ENCODE measurements at places on chromosomes 1 and 21.

DNA sequence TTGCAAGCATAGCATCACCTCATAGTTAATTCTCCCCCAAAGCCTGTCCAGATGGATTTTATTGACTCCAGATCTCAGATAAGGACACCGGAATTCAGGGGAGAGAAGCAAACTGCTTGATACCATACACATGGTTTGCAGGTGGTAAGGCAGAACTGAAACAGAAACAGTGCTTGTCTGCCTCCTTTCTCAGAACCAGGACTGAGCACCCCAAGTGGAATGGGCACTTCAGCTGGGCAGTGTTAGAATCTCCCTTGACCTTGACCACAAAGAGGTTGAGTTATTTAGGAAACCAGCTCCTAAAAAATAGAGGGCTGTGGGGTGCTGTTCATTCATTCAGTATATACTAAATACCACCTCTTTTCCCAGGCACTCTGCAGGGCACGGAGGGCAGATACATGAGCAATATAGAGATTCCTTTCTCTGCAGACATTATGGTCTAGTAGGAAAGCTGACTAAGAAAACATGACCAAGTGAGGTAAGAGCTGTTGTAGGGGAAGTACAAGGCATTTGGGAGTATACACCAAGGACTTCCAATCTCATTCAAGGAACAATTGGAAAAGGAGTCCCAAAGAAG lies 185.2 kb downstream of the C1orf94 start:
- H3K36me3 ChIP-seq, result no peaks in the 10 kb centered on the region
- no peaks in the 10 kb centered on the region for H3K4me1 ChIP-seq
- no peaks in the 10 kb centered on the region for H3K27me3 ChIP-seq
- DNase-seq, result no peak
- no peak overlapping the region for H3K27ac ChIP-seq
- H3K4me3 ChIP-seq, result no peak overlapping the region

DNA sequence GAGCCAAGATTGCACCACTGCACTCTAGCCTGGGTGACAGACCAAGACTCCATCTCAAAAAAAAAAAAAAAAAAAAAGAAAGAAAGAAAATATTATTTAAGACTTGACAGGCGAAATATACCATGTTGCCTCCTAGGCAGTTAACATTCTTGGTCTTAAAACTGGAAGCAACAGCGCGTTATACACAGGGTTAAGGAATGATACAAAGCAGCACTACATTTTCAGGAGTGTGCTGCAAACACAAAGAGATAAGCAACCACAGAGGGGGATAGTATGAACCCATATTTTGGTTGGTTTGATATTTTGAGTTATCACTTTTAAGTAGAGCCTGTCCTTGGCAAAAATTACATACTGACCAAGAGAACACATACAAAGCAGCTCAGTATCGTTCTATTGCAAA lies 25.1 kb downstream of the USP24 start:
- H3K27ac ChIP-seq, result no peak overlapping the region
- H3K36me3 ChIP-seq, result no peaks in the 10 kb centered on the region
- H3K4me1 ChIP-seq, result peaks cover 14% of the 10 kb centered on the region
- no peak for DNase-seq
- no peak overlapping the region for H3K4me3 ChIP-seq

GRCh38 chr1:236685205-236685916 lies 938 bp upstream of the ACTN2 start:
- H3K4me1 ChIP-seq, result peaks cover 11% of the 10 kb centered on the region
- no peak overlapping the region for H3K27ac ChIP-seq

GRCh38 chr1:46404482-46405196 lies 10.5 kb downstream of the FAAH start:
- H3K4me3 ChIP-seq, result no peak overlapping the region
- peaks cover 26% of the 10 kb centered on the region for H3K4me1 ChIP-seq
- no peak overlapping the region for H3K27ac ChIP-seq
- H3K36me3 ChIP-seq, result peaks cover 8% of the 10 kb centered on the region
- no peaks in the 10 kb centered on the region for H3K27me3 ChIP-seq

DNA sequence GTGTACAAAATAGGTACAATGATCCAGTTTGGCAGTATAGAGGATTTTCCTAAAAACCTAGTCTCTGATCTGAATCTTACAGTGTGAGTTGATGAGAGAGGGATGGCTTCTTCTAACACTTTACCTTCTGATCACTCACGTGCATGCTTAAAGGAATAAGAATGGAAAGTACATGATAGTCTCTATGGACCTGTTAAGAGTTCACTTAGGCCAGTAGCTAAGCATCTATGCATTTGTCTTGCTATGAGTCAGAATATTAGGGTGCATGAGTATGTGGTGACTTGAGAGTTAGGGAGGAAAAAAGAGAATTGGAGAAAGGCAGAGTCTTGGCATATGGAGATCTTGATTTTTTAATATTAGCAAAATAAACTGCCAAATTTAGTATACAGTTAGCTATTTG lies 206.3 kb downstream of the COL11A1 start:
- H3K36me3 ChIP-seq, result no peaks in the 10 kb centered on the region
- no peak for DNase-seq
- H3K4me1 ChIP-seq, result no peaks in the 10 kb centered on the region
- no peak overlapping the region for H3K4me3 ChIP-seq
- no peaks in the 10 kb centered on the region for H3K27me3 ChIP-seq

DNA sequence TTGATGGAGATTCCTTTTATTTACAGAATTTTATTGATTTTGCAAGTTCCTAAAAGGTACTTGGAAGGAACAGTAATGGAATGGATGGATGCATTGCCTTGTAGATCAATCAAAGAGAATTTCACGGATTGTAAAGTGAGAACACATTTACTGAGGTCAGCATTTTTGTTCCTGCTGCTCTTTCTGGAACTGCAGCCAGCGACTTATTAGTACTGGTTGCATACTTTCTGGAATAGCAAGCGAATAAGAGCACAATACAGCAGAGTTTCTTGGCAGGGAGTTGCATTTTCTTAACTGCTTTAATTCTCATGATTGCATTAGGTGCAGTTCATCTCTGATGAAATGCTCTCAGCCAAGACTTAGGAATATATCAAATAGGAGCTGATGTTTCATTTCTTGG lies 106.1 kb upstream of the CHODL start:
- H3K4me1 ChIP-seq, result no peaks in the 10 kb centered on the region
- DNase-seq, result no peak
- no peaks in the 10 kb centered on the region for H3K27me3 ChIP-seq
- no peak overlapping the region for H3K27ac ChIP-seq
- H3K36me3 ChIP-seq, result no peaks in the 10 kb centered on the region
- no peak overlapping the region for H3K4me3 ChIP-seq

- H3K36me3 ChIP-seq, result no peaks in the 10 kb centered on the region
- H3K27ac ChIP-seq, result no peak overlapping the region
- H3K4me3 ChIP-seq, result no peak overlapping the region
- H3K4me1 ChIP-seq, result no peaks in the 10 kb centered on the region
- no peaks in the 10 kb centered on the region for H3K27me3 ChIP-seq
Observed at GRCh38 chr1:18537386-18538306, 56.9 kb downstream of the KLHDC7A start.

DNA sequence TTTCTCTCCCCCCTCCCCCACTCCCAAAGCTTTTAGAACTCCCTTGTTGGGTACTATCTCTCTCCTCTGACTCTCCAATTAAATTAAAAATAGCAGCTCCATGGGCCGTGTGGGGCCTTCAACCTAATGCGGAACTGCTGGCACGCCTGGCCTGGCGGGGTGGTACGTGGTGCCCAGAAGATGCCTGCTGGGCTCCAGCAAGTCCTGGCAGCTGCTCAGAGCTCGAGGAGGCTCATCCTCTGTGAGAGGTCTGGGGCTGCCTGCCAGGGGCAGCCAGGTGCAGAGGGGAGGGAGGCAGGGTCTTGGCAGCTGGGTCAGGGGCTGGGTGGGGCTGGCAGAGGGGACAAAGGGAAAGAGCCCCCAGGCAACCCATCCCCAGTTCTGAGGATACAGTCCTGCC lies 74.4 kb downstream of the ACTL8 start:
- no peaks in the 10 kb centered on the region for H3K4me1 ChIP-seq
- H3K36me3 ChIP-seq, result no peaks in the 10 kb centered on the region
- no peaks in the 10 kb centered on the region for H3K27me3 ChIP-seq

- no peak for DNase-seq
- H3K27me3 ChIP-seq, result no peaks in the 10 kb centered on the region
- H3K4me1 ChIP-seq, result peaks cover 85% of the 10 kb centered on the region
- peak within 1 kb of the TSS; percentile 62 for H3K4me3 ChIP-seq
- H3K27ac ChIP-seq, result peak within 1 kb of the TSS; percentile 93
Observed at GRCh38 chr1:151006327-151007052, at the start of gene MINDY1. Gene MINDY1 (minus strand): TSS chr1:151006902. CDS start chr1:151002617, 4,285 bp downstream.

DNA sequence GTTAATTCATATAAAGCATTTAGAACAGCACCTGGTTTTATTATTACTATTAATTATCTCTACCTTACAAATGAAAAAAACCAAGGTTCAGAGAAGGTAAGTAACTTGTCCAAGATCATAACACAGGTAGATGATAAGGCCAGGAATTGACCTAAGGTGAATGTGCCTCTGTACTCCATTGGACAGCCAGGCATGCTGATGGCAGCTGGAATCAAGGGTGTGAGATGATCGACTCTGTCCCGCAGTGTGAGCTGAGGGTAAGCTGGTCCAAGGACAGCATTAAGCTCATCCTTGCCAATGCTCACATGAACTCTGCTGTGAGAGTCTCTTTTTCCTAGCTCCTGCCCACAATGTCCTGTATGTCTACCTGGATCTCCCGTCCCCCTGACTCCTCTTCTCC lies 58.4 kb downstream of the DMAP1 start:
- H3K4me1 ChIP-seq, result peaks cover 19% of the 10 kb centered on the region
- H3K27me3 ChIP-seq, result no peaks in the 10 kb centered on the region

DNA sequence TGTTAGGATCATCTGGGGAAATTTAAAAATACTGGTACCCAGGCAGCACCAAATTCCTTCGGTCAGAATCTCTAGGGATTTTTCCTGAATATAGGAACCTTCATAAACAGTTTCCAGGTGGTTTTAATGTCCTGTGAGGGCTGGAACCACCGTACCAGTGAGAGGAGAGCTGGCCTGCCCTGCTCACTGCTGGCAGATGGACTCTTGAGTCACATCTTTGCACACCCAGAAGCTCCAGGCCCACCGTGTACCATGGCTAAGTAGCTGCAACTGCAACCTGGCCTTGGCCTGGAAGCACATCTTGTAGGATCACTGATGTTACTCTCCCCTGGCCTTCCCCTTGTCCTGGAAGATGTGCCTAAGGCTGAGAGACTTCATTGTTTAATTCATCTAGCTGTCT lies 181.5 kb downstream of the DISC1 start:
- no peaks in the 10 kb centered on the region for H3K27me3 ChIP-seq
- no peak overlapping the region for H3K4me3 ChIP-seq
- no peak overlapping the region for H3K27ac ChIP-seq
- DNase-seq, result no peak
- H3K4me1 ChIP-seq, result peaks cover 26% of the 10 kb centered on the region
- H3K36me3 ChIP-seq, result no peaks in the 10 kb centered on the region

GRCh38 chr21:25572861-25573310 lies 34.4 kb downstream of the MRPL39 start:
- DNase-seq, result no peak
- H3K4me3 ChIP-seq, result no peak overlapping the region
- no peaks in the 10 kb centered on the region for H3K4me1 ChIP-seq
- H3K27me3 ChIP-seq, result no peaks in the 10 kb centered on the region

- H3K27me3 ChIP-seq, result no peaks in the 10 kb centered on the region
- H3K27ac ChIP-seq, result no peak overlapping the region
- no peak overlapping the region for H3K4me3 ChIP-seq
- H3K36me3 ChIP-seq, result no peaks in the 10 kb centered on the region
- no peaks in the 10 kb centered on the region for H3K4me1 ChIP-seq
Observed at GRCh38 chr1:48061162-48062136, 64.3 kb upstream of the TRABD2B start.
